ENCODE measurements at places on chromosomes 3 and 15.
A peak's percentile ranks its signal among the peaks of the same experiment; 100 is the strongest.

GRCh38 chr15:25596644-25597562, 158.1 kb upstream of the UBE3A start:
- DNase-seq: no peak

- no peak for DNase-seq
Observed at GRCh38 chr3:100195375-100195774, 65.4 kb upstream of the TBC1D23 start.

DNA sequence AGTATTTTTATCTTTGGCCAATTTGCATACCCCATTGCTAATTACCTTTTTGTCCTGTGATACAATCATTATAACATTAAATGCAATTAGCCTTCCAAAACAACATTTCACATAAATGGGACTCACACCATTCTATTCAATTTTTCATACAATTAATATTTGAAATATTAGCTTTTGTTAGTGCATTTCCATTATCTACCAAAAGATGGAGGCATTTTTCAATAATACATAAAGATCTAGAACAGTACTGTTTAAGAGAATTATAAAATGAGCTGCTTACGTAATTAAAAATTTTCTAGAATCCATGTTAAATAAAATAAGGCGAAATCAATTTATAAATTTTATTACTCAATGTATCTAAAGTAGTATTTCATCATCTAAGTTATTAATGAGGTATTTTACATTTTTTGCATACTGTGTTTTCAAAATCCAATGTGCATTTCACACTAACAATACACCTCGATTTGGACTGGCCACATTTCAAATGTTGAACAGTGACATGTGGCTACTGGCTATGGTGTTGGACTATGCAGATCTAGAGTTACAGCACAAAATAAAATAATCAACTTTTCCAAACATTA, 74.3 kb downstream of the TJP1 start:
- DNase-seq: peak; percentile 61

- no peak for DNase-seq
Observed at GRCh38 chr3:162287600-162287999, 791.0 kb downstream of the OTOL1 start.

- no peak for DNase-seq
Observed at GRCh38 chr3:13119471-13120220, 46.4 kb upstream of the IQSEC1 start.

DNA sequence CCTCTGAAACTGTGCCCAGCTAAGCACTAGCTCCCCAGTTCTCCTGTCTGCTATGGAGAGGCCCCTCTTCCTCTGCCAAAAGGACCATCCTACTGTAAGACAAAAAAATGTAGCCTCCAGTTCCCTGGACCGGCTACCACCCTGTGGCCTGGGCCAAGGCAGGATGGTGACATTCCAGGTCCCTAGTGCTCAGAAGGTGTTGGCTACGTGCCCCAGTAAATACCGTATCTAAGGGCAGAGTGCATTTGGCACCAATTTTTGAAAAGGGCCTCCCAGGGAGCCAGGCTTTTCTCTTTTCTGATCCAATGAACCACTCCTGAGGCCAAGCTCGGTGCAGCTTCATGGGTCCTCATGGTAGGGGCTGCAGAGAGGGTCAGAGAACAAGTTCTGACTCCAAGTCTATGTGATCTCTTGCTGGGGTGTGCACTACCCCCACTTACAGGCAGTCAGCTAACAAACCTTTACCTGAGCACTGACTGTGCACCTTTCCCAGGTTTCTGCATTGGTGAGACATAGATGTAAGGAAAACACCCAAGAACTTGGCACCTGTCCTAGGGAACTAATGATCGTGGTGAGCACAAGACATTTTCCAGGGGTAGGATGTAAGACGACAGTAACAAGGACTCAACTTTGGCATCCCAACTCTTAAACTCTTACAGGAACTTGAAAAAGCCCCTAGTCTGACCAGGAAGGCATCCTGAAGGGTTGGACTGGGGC, 32.6 kb downstream of the TLE3 start:
- DNase-seq: no peak

- DNase-seq: no peak
Observed at GRCh38 chr3:53949541-53949940, 57.9 kb upstream of the SELENOK start.

- no peak for DNase-seq
Observed at GRCh38 chr3:66139415-66139814, 81.4 kb upstream of the SLC25A26 start.

- DNase-seq: no peak
Observed at GRCh38 chr15:93649691-93650235, 560.8 kb upstream of the RGMA start.

Measured in adipocyte (in vitro differentiated cells).